ENCODE measurements at places on chromosomes 3 and 15.

DNA sequence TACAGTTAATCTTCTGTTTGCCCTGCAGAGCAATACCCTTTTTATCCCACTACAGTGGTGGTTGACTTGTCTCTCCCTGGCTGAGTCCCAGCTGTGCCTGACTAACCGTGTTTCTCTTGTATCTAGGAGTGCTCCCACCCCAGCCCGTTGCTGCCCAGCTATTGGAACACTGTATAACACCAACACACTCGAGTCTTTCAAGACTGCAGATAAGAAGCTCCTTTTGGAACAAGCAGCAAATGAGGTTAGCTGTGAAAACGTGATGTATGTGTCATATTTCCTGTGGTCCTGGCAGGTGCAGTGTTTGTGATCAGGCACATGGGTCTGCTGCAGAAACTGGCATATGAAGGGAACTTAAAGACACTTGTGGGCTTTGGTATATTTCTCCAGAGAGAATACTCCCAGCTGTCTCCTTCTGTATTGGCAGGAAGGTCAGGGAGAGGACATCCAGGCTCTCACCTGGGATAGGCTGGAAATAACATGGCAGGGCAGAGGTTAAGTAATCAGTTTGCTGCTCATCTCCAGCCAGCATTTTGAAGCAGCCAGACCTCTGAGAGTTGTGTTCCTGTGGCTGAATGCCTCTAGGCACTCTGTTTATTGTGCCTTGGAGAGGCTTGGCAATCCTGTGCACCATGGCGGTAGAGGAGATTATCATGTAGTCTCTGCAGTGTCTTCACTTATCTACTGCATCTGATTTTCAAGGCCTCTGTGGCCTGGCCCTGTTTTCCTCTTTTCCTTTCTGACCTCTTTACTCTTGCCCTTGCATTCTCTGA is 34.8 kb downstream of the ATG7 start:
- no peak for DNase-seq

DNA sequence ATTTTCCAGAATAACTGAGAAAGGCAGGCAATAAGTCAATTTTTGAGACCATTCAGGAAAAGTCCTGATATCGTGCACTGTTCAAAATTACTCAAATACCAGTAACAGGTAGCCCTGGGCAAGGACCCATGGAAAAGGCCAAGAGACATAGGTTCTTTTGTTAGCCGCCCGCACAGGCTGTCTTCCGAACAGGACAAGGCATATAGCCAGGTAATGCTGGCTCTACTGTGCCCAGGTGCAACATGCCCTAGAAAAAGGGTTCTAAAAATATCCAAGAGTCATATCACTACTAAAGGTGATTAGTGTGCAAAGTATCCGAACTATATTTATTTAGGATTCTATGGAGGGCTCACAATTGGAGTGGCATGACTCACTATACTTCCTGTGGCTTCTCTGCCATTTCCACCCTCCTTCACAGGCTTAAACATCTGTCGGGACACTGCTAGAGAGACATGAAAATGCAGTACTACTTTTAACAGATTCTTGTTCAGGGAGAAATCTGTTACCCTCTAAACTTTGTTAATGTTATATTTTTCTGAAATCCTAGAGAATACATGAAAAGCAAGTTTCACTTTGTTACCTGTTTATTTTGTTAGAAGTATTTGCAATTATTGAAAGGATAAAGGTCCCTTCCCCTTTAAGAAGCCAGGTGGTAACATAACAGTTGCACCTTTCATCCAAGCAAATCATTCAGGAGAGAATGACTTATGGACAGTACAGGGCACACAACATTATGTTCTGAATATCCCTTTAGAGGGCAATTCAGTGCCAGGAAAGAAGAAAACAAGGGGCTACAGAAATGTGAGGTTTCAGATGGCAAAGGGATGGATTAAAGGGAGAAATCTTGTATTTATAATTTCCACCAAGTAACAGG is 293.3 kb upstream of the THBS1 start:
- DNase-seq = no peak

GRCh38 chr3:175818811-175819464 is 959.8 kb downstream of the NAALADL2 start:
- DNase-seq = no peak

- DNase-seq = no peak
Measured at GRCh38 chr3:105401691-105402149, 35.0 kb downstream of the ALCAM start.

- DNase-seq = no peak
Measured at GRCh38 chr15:37792351-37792750, 142.1 kb upstream of the TMCO5A start.

GRCh38 chr3:101325393-101326134 is 5.2 kb upstream of the IMPG2 start:
- no peak for DNase-seq

DNA sequence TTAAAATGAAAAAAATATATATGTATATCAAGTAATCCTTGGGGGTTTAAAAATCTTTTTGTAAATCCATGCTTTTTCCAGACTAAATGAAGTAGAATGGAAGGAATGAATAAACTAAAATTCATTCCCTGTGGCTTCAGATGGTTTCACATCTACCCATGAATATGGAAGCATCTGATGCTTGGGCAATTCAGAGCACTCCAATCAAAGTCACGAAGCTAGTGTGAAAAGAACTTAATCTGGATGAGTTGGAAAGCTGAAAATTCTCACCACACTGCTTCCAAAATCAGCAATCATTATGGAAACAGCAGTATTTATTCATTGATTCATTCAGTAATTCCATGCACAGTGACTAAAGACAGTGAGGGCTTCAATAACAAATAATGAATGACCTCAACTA is 55.2 kb downstream of the SUMF1 start:
- no peak for DNase-seq

DNA sequence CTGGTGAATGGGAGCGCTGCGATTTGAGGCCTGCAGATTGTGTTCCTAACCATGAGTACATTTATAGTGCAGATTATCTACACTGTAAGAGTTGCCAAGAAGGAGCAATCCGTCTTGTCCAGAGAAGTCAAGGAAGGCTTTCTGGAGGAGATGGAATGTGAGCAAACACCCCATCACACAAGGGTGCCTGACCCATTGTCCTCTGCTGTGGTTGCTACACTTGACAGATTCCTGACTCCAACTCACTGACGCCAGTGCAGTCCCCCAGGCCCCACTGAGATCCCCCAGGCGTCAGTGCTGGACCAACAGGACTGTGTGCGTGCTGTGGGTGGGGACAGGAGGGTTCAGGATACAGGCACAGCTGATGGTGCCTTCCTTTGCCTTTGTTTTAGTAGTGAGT is 135.9 kb upstream of the TPM1 start:
- no peak for DNase-seq

DNA sequence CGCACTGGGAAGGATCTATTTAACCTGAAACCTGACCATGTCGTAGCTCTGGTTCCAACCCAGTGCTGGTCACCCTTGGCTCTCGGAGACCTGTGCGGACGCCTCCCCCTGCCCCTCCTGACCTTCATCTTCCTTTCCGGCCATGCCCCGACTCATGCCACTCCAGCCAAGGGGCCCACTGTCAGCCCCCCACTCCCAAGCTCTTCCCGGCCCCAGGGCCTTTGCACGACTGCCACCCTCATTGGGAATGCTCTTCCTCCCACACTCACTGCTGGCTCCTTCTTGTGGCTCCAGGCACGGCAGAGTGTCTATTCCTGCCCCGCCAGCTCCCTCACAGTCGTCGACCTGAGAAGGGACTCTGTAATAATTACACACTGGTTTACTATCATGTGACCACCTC is 9.4 kb upstream of the IQSEC1 start:
- no peak for DNase-seq
